ENCODE measurements at places on chromosomes 1 and 21.

- no peak for DNase-seq
Observed at GRCh38 chr21:38312822-38313221, 56.0 kb downstream of the KCNJ15 start.

DNA sequence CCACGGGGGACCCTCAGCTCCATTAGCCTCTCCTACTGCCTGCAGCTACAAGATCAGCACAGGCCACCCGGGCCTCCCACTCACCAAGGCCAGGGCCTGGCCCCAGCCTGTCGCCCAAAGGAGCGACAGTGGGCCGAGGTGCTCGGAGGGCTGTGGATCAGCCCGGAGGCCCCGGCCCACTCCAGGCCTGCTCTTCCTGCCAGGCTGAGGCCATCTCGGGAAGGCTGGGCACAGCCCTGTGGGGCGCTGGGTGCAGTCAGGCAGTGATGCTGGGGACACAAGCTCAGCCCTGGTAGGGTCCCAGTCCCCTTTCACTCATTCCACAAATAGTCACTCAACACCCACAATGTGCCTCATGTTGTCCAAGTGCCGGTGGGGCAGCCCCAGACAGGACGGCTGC lies 58.8 kb downstream of the CASZ1 start:
- DNase-seq: no peak

DNA sequence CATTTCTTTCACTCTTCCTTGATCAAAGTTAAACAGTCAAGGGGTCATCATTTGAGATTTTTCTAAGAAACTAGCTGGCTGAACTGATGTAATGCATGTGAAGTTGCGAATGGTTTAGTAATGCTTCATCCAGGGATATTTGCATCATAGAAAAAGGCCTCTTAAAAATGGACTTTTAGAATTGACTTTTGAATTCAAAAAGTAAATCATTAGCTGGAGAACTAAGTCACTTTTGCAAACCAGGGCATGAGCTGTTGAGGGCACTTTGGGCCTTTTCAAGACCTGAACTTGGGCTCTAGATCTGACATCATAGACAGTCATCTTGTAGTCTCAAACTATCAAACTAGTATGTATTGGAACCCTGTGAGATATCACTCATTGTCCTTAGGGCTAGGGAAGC lies 85.0 kb downstream of the GRIK1 start:
- no peak for DNase-seq

- DNase-seq: no peak
Observed at GRCh38 chr1:58095183-58095582, 451.3 kb downstream of the OMA1 start.

DNA sequence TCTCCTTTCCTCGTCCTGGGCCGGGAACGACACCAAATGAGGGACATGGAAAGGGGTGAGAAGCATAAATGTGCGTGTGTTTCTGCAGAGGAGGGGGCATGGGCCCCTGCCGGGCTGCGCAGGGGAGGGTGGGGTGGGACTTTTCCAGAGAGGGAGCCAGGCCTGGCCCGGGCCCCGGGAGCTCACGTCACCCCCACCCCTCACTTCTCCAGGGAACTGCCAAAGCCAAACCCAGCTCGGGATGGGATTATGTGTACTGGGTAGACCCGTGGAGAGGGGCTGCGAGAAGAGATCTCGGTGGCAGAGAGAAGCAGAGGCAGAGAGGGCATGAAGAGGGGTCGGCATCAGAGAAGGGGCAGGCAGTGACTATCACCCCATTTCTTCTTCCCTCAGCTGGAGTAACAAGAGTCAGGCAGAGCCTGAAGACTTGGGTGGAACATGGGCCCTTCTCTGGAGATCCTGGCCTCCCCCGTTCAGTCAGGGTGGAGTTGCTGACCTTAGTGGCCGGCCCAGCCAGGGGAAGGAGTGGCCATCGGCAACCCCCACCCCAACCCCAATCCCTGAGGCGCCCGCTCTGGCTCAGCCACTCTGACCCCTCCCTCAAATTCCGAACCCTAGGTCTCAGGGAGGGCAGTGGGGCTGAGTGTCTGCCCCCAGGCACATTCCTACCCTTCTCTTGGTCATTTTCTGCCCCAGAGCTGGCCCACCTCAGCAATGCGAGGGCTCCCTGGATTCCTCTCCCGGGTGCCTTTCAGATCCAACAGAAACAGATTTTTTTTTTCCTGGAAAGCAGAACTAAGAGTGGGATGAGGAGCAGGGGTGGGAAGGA lies 1.2 kb downstream of the ADAMTSL4 start:
- DNase-seq: no peak

DNA sequence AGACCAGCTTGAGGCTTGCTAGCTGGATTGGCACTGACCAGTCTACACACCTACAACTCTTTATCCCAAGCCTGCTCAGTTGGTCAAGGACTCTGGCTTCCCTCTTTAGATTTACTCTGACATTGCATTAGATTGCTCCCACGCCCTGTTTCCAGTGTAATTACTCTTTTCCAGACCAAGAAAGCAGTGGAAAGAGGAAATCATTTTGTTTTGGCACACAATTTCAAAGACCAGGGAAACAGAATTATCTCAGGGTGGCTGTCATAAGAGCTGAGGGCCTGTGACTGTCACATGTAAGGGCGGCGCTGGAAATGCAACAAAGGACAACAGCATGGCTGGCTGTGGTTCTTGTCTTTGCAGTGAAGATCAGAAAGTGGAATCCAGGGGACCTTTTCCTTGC lies 302.7 kb downstream of the HHAT start:
- no peak for DNase-seq

DNA sequence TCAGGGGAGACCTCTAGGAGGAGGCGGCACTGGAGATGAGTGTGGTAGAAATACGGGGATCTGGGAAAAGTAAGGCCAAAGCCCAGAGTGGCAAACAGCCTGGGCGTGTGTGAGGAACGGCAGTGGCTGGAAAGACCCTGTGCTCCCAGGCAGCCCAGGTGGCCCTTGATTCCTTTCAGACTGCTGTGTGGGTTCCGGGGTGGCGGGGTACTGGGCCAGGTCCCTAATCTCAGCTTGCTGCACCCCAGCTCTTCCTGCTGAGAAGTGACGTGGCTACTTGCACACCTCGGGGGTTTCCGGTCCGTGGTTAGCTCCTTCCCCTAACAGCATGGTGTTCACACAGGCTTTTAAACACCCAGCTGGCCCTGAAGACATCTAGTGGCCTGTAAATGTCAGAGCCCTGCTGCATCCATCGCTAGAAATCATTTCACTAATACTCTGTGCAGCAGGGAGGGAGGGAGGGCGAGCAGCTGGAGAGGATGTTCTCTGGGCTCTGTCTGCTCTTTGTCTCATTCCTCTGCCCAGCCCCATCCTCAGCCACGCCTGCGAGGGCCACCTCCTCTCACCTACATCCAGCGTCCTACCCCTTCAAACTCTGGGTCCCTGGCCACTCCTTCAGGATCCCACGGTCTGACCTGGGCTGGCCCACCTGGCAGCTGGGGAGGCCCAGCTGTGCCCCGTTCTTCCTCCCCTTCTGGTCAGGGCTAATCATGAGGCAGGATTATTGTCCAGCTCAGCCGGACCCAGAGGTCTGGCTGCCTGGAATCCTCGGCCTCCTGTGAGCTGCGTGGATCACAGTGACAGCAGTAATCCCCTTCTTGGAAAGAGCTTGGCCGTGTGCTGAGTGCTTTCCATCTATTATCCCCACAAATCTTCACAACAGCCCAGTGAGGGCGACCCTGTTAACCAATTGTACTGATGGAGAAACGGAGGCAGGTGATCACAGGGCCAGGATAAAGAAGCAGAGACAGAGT lies 7.2 kb downstream of the ZDHHC18 start:
- DNase-seq: no peak

DNA sequence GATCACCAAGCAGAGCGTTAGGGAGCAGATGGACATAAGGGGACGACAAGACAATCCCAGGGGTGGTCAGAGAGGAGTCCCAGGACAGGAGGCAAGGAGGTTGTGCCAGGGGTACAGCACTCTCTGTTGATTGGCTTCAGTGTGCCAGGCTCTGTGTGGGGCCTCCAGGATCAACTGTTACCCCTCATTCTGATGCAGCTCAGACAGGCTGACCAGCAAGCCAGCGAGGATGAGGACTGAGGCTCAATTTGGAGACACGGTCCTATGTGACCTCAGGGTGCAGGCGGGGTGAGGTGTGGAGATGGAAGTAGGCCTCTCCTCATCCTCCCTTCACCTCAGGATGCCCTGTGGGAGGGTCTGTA lies 4.0 kb downstream of the HYI start:
- no peak for DNase-seq

DNA sequence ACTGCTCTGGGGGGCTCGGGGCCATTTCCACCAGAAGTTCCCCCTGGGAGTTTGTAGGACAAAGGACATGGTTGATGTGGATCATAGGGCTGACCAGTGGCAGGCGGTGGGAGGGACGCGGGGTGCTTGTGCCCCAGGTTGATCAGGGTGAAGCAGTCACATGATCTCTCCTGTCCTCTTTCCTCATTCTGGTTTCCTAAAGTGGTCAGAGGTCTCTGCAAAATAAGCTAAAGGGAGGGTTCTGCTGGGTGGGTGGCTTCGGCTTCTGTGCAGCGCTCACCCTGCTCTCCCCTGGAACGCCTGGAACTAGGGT lies 9.2 kb downstream of the PDXK start:
- no peak for DNase-seq

GRCh38 chr1:54305906-54306514 lies 100.2 kb downstream of the SSBP3 start:
- no peak for DNase-seq

DNA sequence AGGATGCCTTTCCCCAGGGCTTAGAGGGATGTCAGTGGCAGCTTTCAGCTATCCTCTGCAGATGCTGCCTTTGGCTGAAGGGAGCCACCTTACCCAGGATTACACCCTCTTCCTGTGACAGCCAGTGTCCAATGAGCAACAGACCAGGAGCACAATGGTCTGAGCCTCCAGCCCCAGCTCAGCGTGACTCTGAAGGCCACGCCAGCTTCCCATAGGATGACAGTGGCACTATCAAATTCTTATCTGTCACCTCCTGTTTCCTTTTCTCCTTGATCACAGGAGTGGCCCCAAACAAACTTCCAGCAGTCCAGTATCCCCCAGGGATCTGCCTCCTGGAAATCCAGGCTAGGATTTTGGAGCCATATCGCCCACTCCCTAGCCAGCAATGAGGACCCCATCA lies 226.9 kb downstream of the SETD4 start:
- DNase-seq: no peak

GRCh38 chr21:34534522-34534921 lies 22.5 kb upstream of the KCNE1 start:
- DNase-seq: no peak

DNA sequence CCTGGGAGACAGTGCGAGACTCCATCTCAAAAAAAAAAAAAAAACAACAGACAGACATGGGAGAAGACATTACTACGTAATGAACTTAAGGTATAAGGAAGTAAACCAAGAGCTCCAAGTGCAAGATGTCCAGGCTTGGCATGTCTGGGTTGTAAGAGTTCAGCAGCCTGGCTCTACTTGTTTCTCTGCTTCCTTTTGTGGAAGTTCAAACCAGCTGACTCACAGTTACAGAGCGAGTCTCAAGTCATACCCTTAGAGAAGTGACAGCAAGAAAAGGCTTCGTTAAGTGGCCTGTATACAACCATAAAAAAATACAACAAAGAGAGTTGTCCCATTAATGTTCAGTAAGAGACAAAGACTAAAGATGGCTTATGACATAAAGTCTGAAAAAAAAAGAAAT lies 1.3 kb downstream of the RIT1 start:
- no peak for DNase-seq

DNA sequence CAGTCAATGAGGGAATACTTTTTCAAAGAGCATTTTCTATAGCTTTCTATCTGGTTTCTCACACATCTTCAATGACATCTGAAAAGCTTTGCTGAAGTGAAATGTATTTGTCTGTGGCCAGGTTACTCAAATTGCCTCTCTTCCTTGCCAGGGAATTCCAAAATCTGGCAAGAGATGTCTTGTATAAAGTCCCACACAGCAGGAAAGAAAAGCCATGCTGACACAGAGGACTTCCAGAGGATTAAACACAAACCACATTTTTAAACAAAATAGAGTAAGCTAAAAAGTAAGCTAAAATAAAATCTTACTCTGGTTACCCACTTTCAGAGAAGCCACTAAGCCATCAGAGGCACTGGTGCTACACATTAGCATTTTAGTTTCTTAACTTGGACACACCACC lies 93.1 kb upstream of the BCAR3 start:
- no peak for DNase-seq

DNA sequence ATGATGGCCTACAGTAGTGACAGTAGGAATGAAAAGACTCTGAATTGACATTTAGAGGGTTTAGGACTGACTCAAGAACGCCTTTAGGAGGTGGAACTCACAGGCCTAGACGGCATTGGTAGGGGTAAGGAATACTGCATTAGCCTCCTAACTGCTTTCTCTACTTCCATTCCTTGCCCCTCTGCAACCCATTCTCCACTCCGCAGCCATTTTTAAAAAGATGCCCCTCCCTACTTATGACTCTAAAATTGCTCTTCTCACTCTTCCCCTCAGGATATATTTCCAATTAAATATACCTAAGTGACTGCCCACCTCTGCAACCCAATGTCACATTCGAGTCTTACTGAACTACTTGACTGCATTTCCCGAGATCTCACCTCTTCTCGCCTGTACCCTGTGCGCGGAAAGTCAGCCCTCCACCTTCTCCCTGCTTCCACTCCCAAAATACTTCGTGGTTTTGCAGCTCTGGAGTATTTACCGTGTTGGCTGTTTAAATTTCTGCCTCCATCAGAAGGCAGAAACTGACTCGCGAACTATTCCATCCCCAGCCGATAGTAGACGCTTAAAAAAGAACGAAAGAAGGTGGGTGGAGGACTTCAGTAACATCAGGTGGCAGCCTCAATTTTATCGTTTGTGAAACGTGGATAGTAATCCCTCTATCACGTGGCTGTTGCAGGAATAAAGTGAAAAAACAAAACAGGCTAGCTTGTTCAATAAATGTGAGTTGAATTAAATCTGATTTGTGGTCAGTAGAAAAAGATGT lies 1.1 kb upstream of the YBX1 start:
- DNase-seq: no peak

- no peak for DNase-seq
Observed at GRCh38 chr1:110150330-110151174, at the start of gene SLC6A17. Gene SLC6A17 (plus strand): TSS chr1:110150494. CDS start chr1:110166930, 16,436 bp downstream.

GRCh38 chr1:79817031-79817560 lies 810.6 kb upstream of the ADGRL4 start:
- DNase-seq: no peak

GRCh38 chr1:16718908-16719533 lies 21.3 kb upstream of the RNU1-4 start:
- DNase-seq: no peak

DNA sequence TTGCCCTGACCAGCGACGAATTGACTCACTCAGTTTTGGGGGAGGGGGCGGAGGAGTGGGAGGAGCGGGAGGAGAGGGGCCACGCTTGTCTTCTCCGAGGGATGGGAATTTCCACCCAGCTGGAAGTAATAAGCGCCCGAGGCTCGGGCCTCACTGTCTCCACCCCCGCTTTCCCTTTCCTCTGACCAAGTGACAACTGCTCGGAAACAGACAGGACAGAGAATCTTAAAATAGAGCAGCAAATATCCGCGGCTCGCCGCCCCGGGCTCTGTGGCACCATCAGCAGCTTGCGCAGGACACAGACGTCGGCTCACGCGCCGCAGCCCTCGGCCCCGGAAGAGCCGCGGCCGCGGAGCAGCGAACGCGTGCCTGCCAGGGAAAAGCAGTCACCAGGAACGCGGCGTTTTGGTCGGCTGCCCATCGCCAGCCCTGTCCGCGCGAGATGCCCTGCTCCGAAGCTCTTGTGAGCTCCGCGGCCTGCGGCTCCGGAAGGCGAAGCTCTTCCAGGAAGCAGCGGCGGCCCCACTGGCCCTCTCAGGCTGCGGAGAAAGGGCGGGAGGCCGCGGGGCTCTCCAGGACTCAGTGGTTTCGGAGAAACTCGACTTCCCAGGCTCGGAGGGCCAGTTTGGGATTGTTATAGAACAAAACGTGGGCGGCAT lies 10.7 kb upstream of the RGS16 start:
- peak; percentile 86 for DNase-seq

- no peak for DNase-seq
Observed at GRCh38 chr1:202821467-202821866, 10.7 kb downstream of the PCAT6 start.

GRCh38 chr1:201026836-201027235 lies 3.3 kb upstream of the KIF21B start:
- DNase-seq: no peak
